ENCODE measurements at places on chromosomes 11 and 22.

GRCh38 chr11:1772270-1773130 is 8.8 kb upstream of the CTSD start:
- DNase-seq = peak; percentile 56

GRCh38 chr11:66915046-66915832 is 42.9 kb downstream of the PC start:
- no peak for DNase-seq

- no peak for DNase-seq
These were observed 35.4 kb downstream of the C22orf42 start for GRCh38 chr22:32123657-32124056.

DNA sequence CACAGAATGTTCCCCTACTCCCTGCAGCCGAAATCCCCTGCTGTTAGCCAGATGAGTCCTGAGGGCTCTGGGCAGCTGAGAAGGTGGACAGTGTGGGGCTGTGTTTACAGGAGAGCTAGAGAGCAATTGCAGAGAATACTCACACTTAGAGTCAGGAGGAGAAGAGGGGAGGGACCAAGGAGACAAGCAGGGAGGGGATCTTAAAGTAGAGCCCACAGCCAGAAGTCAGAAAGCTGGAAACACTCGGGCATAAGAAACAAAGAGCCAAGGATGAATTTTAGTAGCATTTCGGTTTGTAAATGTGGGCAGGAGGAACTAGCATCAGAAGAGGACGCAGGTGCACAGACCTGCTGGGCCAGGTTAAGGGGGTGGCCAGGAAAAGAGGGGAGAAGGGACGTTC is 1435.9 kb downstream of the BRD1 start:
- no peak for DNase-seq

GRCh38 chr11:35056391-35057093 is 82.4 kb upstream of the CD44 start:
- DNase-seq = no peak

DNA sequence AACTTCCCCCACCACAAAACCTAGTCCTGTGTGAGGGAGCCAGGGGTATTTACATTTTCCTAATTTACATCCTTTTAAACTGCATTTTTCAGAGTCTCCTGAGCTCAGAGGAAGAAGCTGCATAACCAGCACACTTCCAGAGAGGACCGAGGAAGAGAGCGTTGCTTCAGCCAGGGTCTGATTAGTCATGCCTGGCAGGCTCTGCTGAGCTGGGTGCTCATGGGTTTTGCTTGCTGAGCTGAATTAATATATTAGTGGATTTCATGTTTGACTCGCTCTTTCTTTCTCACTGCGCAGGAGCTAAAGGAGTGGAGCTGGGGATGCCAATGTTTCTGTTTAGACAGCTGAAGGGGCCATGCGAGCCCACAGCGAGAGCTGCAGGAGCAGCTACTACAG is 539.3 kb upstream of the B3GAT1 start:
- no peak for DNase-seq

DNA sequence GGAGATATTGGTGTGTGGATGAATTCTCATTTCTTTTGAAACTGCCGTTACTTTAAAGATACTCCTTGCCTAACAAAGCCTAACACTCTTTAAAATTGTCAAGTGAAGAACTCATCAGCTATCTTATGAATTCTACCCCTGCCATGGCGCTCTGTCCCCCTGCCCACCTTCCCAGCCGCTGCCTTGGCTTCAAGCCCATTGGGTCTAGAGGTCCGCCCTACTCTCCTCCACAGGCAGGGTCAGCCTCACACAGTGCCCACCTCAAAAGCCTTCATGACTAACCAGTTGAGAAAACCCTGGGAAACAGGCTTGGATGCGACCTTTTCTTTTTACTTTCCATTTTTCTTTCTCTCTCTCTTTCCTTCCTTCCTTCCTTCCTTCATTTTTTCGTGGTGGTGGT is 128.6 kb downstream of the RRAS2 start:
- DNase-seq = no peak

DNA sequence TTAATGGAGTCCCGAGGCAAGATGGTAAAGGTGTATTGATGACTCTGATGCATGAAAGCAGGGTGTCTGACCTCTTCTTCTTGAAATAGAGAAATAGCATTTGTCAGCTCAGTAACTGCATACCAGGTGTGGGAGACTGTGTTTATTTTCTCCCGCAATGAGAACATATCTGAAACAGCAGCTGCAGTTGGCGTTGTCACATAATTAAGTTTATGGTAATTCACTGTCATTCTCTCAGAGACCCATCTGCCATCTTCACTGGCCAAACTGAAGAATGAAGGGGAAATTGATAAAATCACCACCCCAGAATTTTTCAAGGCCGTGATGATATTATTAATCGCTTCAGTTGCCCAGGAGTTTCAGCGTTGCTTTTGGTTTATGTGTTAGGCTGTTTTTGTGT is 20.1 kb upstream of the MCHR1 start:
- DNase-seq = no peak

DNA sequence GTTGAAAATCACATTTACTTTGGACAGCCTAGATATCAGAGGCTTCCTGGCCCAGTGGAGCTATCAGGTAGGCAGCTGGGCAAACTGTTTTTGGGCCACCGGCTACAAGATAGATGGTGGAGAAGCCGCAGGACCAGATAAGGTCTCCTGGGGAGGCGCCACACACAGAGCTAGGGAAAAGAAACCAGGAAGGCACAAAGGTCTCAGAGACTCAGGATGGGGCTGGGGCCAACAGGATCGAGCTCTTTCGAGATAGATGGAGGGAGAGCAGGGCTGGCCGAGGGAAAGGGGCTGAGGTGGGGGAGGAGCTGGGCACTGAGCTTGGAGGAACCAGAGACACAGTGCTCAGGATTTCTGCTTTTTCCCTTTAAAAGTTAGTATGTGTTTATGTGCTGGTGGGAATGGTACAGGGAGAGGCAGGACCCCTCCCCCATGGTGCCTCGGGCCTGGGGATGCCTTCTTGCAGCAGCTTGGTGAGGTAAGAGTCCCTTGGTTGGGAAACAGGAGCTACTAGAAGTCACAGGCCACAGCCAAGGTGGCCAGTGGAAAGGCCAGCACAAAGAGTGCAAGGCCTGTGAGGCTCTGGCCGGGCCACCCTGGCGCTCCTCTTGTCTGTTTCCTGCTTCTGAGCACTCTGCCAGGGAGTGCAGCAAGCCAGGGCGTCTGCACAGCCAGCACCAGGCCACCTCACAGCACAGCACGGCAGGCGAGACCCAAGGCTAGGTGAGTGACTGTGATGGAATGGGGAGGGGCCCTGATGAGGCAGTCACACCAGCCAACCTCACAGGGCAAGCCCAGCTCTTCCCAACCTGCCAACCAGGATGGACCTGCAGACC is 11.5 kb upstream of the NAP1L4 start:
- no peak for DNase-seq

GRCh38 chr22:17336061-17336460 is 33.2 kb upstream of the CECR2 start:
- no peak for DNase-seq

- no peak for DNase-seq
These were observed 2.3 kb upstream of the FGF19 start for GRCh38 chr11:69705901-69706787.

DNA sequence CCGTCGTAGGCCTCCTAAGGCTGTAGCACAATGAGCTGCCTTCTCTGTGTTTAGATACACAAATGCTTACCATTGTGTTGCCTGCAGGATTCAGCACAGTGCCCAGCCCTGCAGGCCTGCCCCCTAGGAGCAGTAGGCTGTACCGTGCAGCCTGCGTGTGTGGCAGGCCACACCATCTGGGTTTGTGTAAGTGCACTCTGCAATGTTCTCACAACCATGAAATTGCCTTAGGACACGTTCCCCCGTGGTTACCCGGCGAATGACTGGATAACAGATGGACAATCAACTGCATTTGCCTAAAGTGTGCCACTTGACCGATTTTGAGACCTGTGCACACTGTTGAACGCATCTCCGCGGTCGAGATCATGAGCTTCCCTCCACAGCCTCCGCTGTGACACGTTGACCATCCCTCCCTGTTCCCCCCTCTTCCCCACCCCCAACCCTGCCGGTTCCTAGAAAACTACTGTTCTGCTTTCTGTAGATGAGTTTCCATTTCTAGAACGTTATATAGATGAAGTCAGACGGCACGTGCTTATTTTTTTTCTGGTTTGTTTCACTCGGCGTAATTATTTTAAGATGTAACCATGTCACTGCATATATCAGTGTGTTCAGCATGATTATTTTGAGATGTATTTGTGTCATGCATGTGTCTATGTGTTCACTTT is 22.2 kb upstream of the CTSD start:
- peak; percentile 51 for DNase-seq

DNA sequence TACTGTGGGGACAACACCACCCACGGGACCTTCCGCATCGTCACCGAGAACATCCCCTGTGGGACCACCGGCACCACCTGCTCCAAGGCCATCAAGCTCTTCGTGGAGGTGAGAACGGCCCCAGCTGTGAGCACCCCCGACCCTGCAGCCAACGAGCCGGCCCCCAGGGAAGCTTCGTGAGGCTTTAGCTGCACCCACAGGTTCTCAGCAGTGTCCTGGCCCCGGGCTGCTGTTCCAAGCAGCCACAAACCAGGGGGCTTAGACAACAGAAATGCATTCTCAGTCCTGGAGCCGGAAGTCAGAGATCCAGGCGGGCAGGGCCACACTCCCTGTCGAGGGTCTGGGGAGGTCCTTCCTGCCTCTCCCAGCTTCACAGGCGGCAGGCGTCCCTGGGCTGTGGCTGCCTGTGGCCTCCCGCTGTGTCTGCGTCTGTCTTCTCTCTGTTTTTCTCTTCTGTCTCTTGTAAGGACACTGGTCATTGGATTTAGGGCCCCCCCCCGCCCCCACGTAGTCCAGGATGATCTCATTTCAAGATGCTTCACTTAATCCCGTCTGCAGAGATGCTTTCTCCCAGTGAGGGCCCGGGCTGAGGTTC is 12.5 kb downstream of the MUC5B start:
- no peak for DNase-seq

DNA sequence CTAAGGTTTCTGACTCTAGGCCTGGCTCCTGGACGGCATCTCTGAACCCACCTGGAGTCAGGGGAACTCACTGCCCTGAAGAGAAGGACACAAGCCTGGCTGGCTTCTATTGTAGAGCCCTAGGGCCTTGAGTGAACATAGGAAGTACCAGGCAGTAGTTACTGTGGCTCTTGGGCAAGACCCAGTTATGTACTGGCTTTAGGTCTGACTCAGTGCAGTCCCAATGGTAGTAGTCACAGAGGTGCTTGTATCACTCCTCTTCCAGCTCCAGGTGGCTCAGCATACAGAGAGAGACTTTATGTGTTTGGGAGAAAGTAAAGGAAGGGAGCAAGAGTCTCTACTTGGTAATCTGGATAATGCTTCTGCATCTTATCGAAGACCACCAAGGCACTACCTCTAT is 13.9 kb upstream of the PAK1 start:
- no peak for DNase-seq

- DNase-seq = peak; percentile 77
These were observed 14.7 kb downstream of the GGA1 start for GRCh38 chr22:37623075-37624016.

GRCh38 chr11:125514336-125515101 is 18.5 kb upstream of the FEZ1 start:
- DNase-seq = peak; percentile 78

- peak; percentile 84 for DNase-seq
These were observed 1.0 kb upstream of the PPP6R2 start for GRCh38 chr22:50341977-50342650.

- DNase-seq = peak; percentile 27
These were observed 1.5 kb upstream of the ALDH3B1 start for GRCh38 chr11:68008381-68009337.

DNA sequence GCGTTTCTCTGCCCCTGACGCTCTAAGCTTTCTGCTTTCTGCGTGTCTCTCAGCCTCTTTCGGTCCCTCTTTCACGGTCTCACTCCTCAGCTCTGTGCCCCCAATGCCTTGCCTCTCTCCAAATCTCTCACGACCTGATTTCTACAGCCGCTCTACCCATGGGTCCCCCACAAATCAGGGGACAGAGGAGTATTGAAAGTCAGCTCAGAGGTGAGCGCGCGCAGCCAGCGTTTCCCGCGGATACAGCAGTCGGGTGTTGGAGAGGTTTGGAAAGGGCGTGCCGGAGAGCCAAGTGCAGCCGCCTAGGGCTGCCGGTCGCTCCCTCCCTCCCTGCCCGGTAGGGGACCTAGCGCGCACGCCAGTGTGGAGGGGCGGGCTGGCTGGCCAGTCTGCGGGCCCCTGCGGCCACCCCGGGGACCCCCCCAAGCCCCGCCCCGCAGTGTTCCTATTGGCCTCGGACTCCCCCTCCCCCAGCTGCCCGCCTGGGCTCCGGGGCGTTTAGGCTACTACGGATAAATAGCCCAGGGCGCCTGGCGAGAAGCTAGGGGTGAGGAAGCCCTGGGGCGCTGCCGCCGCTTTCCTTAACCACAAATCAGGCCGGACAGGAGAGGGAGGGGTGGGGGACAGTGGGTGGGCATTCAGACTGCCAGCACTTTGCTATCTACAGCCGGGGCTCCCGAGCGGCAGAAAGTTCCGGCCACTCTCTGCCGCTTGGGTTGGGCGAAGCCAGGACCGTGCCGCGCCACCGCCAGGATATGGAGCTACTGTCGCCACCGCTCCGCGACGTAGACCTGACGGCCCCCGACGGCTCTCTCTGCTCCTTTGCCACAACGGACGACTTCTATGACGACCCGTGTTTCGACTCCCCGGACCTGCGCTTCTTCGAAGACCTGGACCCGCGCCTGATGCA is at the start of gene MYOD1:
Gene MYOD1 (plus strand): TSS at position 544 of the 910 bp plus-strand sequence. CDS start 212 bp downstream, at position 756.
- DNase-seq = no peak

GRCh38 chr11:27060816-27061460 is 20.3 kb downstream of the BBOX1 start:
- no peak for DNase-seq

GRCh38 chr11:134538742-134539141 is 126.7 kb upstream of the B3GAT1 start:
- DNase-seq = no peak

- no peak for DNase-seq
These were observed 753.1 kb downstream of the TBC1D22A start for GRCh38 chr22:47515384-47516125.

DNA sequence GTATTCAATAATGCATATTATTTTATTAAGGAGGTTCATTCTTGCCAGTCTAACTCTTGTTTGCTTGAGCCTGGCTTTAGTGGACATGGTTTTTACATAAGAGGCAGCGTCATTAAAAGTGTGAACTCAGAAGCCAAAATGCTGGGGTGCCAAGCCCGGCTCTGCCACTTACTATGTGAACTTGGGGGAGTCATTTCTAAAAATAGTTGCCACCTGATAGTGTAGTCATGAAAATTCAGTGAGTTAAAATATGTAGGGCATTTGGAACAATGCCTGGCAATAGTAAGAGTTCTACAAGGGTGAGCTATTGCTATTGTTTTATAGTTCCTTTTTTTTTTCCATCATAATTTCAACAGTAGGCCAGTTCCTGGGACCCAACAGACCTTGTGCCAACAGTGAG is 49.9 kb downstream of the TENM4 start:
- no peak for DNase-seq

DNA sequence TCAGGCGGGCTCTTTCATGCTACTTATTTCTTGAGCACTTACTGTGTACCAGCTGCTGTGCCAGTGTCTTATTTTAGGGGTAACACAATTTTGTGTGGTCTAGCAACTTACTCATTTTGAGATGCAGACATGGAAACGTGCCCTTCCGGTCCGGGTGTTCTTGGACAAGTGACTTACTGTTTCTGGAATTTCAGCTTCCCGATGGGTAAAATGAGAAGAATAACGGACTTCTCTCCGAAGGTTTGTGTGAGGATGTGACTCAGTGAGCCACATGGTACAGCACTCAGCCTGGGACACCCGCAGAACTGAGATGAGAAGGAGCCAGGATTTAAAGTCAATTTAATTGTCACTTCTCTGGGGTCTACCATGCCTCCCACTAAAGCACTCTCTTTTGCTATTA is 114.5 kb upstream of the SYT13 start:
- no peak for DNase-seq

Measured in CD4-positive, alpha-beta T cell treated with Interferon gamma for 1 hour (primary cell).